Esophagus mucosa (tissue), 1 donor: ENCODE measurements at places on chromosomes 1 and 21. TPM values are rescaled to one million over a fixed set of nuclear protein-coding genes. Genes with fewer than 3 reads are reported as not detected.

DNA sequence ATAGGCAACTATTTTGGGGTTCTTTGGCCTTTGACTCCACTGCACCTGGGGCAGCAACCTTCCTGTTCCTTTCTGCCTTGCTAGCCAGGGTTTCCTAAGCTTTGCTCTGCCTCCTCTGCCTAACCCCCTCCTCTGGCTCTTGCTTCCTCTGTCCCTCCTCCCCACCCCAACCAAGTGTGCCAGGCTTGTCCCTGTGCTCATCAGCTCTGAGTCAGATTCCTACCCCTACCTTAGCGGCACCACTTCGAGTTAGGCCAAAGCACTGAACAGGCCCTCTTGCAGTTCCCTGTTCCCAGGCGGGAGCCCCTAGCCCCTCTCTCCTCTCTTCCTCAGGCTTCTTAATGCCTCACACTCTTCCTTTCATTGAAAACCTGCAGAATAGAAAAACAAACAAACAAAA is 74.8 kb upstream of the HAO2 start:
- ATAC-seq = no peak

DNA sequence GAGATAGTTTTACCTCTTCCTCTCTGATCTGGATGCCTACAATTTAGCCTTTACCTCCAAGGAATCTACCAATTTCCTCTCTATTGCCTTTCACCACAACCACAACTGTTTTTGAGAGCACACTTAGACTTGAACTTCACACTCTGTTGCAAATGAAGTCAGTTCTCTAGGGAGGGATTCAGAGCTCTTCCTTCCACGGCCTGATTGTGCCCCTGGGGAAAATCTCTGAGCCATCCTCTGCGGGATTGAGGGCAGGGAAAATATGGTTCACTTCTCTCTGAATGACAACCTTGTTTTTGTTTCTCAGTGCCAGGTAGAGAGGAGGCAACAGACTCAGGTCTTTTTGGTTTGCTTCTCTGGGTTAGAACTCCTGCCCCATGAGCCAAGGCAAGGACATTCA is 35.4 kb upstream of the BCL10 start:
- no peak for ATAC-seq

DNA sequence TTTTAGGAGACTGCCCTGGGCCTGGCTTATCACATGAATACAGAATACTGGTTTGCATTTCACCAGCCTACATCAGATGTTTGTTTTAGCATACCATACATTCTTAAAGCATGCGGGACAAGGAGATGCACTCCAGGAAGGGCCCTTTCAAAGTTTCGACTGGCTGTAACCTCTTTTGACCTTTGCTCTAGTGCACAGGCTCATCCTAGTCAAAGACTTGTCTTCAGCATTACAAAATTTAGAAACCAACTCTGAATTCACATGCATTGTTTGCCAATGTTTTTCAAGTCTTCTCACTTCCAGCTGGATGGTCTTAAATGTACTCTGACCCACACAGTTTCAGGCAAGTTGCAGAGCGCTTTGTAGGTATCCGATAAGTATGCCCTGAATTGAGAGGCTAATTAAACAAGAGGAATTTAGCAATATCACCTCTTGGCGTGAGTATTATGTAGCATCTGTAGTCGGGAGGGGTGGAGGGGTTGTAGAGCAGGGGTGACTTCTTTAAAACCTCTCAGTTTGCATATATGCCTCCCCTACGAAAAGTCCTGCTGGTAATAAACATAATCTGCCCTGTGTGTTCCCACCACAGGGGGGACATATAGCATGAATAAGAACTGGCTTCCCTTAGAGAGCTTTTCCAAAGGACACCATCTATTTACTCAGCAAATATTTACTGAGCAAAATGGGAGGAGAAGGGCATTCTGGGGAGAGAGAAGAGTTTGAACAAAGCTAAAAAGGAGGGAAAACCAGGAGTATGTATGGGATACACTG is 24.4 kb upstream of the AHCYL1 start:
- no peak for ATAC-seq

DNA sequence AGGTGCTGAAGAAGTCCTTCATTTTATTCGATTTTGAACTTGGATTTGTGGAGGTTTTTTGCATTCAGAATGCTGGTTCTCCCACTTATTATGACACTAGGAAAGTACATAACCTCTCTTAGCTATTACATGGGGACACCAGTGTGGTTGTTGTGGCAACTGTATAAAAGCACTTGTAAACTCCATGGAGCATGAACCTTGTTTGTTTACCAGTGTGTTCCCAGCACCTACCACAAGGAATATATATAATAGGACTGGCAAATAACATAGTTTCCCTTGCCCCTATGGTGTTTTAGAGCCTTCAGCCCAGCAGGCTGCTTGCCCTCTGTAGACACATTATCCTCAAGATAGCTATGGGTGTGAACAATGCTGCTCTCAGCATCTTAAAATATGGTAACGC is 43.1 kb downstream of the RASSF5 start:
- ATAC-seq = no peak

C4BPA gene
- 0.24 TPM for total RNA-seq

OR6K3 gene
- not detected for total RNA-seq

PRPF38A gene
- total RNA-seq = 38.1 TPM

SMIM1 gene
- 1.5 TPM for total RNA-seq

DNA sequence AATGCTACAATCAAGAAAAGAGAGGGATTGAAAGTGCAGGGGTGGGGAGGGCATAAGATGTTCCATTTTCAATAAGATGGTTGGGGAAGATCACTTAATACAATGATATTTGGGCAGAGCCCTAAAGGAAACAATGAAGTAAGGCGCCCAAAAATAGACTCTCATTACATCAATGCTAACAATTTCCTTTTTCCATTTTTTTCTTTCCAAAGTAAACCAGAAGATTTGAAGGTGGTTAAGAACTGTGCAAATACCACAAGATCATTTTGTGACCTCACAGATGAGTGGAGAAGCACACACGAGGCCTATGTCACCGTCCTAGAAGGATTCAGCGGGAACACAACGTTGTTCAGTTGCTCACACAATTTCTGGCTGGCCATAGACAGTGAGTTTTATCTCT is 16.8 kb downstream of the IFNAR2 start:
- no peak for ATAC-seq

GCSAML gene
- total RNA-seq = not detected

OR2L8 gene
- not detected for total RNA-seq

DNA sequence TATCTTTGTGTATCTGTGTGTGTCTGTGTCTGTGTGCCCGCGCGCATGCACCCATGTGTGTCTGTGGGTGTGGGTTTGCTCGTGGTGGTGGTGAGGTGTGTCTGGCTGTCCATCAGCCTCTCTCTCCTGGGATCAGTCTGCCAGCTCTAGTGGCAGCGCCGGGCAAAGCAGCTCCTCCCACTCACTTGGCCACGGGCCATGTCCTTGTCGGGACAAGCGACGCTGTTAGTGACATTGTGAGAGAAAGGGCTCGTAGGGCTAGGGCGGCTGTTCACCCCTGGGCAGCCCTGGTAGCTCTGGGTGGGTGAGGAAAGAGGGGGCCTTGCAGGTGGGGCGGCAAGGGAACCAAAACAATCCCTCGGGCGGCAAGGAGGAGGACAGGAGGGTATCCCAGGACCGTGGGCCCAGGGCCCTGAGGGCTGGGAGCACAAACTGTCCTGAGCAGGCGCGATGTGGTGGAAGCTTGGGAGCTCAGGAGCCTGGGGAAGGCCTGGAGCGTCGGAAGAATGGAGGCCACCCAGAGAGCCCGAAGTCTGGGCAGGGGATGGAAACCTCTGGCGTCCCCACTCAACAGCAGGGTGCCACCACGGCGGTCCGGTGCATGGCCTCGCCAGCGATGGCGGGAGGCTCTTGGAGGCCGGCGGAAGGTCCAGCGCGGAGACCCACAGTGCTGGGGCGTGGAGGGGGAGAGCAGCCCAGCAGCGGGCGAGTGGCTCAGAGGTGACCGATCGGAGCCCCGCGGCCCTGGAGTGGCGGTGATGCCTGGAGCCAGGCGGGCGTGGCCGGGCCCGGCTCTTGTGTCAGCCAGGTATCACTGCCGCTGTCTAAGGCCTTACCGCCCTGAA is 140.5 kb downstream of the LIPI start:
- ATAC-seq = peak; percentile 44

DNA sequence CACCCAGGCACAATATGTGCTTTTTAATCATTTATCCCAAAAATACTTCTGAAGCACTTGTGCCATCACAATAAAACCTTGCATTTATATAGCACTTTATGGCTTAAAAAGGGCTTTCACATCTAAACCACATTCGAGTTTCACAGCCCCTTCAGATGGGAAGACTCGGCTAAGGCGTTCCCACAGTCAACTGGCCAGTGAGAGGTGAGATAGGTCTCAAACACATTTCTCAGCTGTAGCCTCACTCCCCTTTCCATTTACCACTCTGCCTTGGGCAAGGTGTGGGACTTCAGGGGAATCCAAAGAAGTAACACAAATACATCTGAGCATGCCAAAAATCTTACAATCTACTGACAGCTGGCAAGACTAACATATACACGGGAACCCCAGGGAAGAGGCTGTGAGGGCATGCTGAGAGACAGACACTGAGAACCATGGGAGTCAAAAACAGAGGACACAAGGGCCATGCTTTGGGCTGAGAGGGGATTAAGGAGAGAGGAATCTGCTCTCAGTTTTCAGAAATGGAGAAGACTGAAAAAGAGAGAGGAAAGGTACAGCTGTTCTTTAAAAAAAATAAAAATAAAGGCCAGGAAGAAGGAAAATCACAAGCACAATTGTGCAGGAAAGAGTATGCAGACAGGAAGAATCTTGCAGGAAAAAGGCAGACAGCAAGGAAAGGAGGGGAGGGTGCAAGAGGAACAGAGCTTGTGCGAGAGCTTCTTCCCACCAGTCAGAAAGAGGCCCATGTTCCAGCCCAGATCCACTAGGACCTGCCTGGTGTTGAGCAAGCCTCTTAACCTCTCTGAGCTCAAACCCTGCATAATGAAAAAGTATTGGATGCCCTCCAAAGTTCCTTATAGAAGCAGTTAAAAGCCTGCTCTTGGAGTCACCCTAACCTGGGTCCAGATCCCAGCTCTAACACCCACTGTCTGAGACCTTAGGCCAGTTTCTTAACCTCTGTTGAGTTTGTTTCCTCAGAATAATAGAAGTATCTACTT is 73.5 kb downstream of the JAK1 start:
- peak; percentile 48 for ATAC-seq

DNA sequence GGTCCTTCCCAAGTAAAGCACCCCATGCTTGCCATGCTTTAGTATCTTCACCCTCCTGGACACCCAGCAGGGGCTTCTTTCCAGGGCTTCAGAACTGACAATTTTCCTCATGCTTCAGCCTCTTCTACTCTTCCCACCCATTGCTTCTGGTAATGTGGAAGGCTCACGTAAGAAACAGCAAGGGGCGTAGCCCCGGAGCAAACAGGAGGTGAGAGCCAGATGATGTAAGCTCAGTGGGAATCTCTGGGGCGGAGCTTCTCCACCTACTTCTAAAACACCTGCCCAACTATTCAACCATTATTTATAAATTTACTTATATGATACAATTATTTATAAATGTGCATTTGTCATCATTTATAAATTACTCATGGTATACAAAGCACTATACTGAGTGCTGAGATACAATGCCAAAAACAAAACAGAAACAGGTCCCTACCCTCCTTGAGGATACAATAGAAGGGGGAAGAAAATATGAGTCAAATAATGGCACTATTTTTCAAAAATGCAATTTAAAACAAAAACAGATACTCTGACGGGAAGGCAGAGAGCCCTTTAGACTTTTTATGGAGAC is 140.1 kb upstream of the CAMK1G start:
- ATAC-seq = peak; percentile 66

KCNH1 gene
- 1.2 TPM for total RNA-seq

DNA sequence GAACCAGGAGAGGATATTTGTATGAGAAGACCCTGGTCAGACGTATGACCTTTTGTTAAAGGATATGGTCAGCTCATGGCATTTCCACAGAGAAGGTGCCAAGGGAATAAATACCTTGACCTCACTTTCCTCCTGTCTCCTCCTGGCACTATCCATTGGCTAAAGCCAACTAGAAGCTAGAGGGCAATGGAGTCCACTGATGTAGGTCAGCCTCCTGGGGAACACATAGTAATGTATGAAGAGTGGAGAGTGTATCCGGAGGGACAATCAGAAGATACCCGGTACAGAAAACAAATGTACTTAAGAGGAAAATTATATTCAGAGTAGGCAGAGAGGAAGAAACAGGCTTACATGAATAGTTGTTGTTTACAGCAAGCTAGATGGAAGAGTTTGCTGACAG is 698 bp upstream of the NTMT2 start:
- ATAC-seq = no peak

TCHHL1 gene
- total RNA-seq = not detected

GRCh38 chr1:181310560-181310959 is 172.8 kb upstream of the CACNA1E start:
- no peak for ATAC-seq

GRCh38 chr21:45292399-45293219 is 4.9 kb upstream of the POFUT2 start:
- ATAC-seq = peak; percentile 68

DNA sequence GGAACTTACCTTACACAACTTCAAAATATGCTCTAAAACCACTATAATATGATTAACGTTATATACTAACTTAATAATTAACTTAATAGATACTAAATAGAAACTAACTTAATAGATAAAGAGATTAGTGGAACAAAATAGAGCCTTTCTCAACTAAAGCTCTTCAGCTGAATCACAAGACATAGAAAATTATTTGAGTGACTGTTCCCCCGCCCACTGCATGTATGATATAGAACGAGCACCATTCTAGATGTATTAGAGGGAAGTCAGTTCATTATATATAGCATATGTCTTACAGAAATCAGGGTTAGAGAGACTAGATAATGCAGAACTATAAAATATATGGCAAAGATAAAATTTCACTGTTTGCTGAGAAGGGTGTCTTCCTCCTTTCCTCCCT is 16.3 kb downstream of the LYPLAL1 start:
- ATAC-seq = no peak

DNA sequence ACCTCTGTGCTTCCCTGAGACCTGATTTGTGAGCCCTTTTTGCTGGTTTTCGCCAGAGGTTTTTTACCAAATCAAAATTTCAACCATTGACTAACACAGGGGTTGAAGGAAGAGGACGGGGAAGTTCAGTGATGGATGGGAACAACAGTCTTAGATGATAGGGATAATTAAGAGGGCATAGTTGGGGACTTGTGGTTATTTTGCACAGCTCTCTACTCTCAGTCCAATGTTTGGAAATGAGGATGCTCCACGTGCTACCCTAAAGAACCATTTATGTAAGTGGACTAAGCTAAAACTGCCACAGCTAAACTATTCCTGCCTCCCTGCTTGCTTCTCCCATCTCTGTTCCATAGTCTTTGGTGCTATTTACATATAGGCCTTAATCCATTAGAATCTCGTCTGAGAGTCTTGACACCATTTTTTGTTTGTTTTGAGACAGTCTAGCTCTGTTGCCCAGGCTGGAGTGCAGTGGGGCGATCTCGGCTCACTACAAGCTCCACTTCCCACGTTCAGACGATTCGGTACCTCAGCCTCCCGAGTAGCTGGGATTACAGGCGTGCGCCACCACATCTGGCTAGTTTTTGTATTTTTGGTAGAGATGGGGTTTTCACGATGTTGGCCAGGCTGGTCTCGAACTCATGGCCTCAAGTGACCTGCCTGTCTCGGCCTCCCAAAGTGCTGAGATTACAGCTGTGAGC is 684 bp upstream of the MCL1 start:
- no peak for ATAC-seq

LINGO4 gene
- not detected for total RNA-seq

- ATAC-seq = peak; percentile 2
These were observed 738 bp downstream of the INTS7 start for GRCh38 chr1:212034516-212035122.

HCN3 gene
- 1.7 TPM for total RNA-seq

TGFB2 gene
- total RNA-seq = 0.44 TPM
